Stimulated activated CD4-positive, alpha-beta T cell treated with anti-CD3 and anti-CD28 coated beads, Interleukin-1b, Interleukin-23, amount 100 ng/mL, for 4 hours (primary cell): ENCODE measurements at places on chromosomes 7 and 10.

DNA sequence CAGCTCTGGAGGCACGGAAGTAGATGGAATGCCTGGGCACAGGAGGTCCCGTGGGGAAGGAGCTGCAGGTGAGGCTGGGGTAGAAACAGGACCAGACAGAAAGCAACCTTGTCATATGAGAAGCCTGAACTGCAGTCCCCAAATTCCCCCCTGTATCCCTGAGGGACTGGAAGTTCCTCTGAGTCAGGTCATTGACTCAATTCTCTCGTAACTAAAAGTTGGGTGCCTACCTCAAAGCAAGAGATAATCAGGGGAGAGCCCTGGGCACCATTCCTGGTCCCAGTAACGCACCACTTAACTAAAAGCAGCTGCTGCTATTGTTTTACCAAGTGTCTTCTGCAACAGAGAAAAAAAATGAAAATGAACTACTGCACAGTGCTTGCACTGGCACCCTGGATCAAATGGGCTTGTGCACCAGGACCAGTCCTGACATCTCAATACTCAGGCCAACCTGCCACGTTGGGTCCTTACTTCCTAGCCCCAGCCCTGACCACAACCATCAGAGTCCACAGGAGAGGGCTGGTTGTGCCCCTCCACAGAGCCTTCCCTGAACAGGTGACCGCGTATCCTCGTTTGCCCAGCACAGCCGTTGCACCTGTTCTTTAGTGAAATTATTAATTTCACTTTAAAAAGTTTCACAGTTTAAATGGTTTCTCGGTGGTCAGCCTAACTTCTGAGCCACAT, 79.3 kb downstream of the GRID1 start:
- no peak for DNase-seq

DNA sequence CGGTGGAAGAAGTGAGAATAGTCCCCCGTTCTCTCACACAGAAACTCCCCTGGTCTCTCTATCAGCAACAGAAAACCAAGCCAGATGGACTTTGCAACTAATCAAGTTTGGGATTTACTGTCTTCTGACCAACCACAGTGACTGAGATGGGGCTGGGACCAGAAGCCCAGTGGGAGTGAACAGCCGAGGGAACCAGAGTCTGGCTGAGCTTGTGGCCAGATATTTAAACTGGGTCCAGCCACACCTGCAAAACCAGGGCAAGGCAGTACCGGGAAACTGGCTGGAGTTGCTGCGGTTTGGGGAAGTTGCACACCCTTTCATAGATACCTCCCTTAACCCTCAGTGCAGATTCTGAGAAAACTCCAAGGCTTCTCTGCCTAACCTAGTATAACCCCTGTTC, 6.0 kb downstream of the GSTK1 start:
- DNase-seq, result no peak

- no peak for DNase-seq
Measured at GRCh38 chr7:154579711-154580110, 423.2 kb downstream of the PAXIP1 start.

GRCh38 chr7:32958046-32959025, 1.1 kb downstream of the FKBP9 start:
- DNase-seq, result no peak

DNA sequence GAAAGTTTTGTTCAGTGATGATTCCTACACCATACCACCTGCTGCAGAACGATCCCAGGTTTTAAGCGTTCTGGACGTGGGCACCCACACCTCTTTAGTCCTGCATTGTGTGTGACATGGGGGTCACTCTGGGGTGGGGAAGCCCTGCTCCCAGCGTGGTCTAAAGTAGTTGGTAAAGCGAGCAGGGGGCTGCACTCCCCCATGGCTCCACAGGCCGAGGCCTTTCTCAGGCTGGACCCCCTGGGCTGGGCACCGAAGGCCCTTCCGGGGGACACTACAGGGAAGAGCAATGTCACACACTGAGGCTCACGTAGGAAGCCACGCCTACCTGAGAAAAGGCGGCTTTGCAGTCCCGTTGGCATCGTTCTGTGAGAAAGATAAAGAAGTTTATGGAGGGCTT, 12.3 kb downstream of the BRI3 start:
- no peak for DNase-seq

GRCh38 chr7:73841689-73842066, 638 bp downstream of the METTL27 start:
- no peak for DNase-seq

DNA sequence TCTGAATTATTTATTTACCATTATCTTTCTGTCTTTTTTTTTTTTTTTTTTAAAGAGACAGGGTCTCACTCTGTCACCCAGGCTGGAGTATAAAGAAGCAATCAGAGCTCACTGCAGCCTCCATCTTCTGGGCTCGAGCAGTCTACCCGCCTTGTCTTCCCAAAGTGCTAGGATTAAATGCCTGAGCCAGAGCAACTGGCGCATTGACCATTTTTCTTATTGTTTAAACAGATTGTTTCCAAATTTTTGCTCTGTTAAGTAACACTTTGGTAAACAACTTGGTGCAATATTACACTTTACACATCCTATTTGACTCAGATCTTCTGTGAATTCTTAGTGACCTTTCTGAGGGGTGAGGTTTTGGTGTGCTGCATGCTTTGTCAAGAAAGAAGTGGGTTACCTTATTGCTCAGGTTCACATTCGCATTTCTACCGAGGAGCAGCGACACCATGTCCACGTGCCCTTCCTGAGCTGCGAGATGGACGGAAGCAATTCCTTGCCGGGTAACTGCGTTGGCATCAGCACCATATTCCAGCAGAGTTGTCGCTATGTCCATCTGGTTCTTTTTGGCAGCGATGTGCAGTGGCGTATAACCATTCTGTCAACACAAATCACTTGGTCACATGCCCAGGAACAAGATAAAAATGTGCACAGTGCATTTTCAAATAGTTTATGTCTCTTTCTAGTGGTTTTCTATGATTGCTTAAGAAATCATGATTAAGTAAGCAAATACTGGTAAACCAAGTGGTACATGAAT, 203.2 kb downstream of the ANK3 start:
- no peak for DNase-seq

- peak; percentile 89 for DNase-seq
Measured at GRCh38 chr10:87861953-87862678, 1.2 kb downstream of the KLLN start.

DNA sequence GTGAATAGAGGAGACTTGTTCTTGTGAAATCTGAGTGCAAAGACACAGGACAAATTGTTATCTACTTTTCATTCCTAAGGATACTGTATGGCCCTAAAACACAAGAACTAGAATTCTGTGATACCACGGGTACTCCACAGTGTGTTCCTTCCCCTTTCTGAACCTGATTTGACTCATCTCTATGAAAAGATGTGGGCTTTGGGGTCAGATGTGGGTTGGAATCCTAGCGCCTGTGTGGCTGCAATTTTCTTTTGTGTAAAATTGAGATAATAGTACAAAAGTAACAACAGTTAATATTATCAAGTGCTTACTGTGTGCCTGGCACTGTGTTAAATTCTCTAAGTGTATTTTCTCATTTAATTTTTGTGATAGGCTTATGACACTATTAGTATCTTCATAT, 8.1 kb downstream of the SRGN start:
- DNase-seq, result no peak

- DNase-seq, result no peak
Measured at GRCh38 chr10:30598105-30598776, 31.3 kb downstream of the LYZL2 start.

DNA sequence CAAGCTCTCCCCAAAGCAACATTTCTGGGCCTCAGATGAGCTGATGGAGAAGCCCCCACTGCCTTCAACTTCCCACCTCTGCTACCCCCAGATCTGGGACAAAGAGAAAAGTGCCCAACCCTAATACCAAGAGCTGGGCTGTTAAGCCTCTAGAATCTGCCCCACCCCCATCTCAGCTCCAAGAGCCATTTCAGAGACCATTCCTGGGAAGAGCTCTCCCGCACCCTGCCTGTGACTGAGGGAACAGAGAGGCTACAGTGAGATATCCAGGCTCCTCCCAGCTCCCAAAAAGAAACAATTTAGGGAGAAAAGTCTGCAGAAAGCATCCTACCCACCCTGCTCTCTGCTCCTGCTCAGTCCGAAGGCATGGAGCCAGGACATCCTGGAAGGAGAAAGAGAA, 2.5 kb upstream of the KCNH2 start:
- DNase-seq, result no peak

DNA sequence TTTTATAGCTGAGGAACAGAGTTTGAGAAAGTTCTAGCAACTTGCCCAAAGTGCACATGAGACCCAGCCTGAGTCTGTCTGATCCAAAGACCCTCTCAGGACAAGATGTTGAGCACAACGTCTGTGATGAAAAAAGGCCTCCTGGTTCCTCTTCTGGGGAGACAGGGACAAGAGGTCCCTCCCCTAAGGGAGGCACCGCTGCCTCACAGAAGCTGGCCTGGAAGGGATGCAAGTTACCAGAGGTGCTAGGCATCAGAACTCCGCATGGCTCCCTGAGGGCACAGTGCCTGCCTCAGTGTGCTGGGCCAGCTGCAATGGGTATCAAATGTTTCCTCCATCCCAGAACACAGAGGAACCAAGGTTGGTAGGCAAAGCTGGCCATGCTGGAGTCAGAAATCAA, 302.4 kb downstream of the GRID1 start:
- no peak for DNase-seq

DNA sequence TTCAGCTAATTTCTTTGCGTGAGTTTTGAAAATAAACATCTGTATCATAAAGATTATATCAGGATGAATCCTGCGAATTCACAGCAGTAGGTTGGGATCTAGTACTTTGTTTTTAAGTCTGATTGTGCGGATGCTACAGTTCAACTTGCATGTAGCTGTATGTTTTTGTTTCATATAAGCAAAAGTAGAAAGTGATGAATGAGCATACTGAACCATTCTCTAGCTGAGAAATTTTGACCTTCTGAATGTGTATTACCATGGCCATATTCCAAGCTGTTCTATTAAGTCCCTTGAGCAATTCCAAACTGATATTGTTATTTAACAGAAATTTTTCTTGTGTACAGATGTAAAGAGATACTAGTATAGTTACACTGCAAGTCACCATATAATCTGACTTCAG, 358.8 kb upstream of the MEOX2 start:
- no peak for DNase-seq

DNA sequence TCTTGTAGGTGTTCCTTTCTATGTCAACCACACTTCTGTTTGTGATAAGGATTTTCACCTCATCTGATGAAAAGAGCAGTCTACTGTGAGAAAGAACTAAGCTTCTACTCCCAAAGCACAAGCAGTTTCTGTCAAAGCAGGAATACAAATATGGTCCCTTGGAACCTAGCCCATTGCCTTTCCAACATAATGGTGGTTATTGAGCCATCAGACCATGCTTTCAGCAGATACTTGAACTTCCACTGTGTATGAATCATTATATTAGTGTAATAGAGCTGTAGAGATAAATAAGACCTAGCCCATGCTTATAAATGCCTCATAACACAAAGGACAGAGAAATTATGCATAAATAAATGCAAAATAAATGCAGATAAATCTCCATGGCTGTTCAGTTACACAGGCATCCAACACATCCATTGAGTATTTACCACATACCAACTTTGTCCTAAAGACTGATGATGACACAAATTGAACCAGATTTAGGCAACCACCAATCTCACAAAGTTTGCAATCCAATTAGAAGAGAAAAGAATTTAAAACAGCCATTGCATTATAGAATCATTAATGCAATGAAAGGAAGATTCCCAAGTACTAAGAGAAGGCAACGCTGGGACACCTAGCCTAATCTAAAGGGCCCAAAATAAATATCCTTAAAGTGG, 729.4 kb upstream of the C7orf33 start:
- DNase-seq, result no peak

DNA sequence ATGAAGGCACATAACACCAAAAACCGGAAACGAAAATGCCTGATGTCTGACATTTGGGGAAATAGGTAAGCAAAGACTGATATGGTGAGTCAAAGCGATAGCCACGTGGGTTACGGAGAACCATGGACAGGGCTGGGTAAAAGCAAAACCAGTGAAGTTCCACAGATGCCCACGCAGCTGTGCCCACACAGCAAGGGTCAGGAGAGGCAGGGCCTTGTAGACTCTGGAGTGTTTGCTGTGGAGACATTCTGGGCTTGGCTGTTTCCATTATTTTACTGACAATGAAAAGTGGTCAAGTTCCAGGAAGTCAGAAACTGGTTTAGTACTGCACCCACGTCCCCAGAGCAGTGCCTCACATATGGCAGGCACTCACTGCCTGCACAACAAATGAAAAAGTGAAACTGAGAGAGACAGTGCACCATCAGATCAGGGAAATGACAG, 148.7 kb downstream of the ZMYND11 start:
- no peak for DNase-seq

- DNase-seq, result no peak
Measured at GRCh38 chr10:17703706-17704105, 48.3 kb upstream of the TMEM236 start.

DNA sequence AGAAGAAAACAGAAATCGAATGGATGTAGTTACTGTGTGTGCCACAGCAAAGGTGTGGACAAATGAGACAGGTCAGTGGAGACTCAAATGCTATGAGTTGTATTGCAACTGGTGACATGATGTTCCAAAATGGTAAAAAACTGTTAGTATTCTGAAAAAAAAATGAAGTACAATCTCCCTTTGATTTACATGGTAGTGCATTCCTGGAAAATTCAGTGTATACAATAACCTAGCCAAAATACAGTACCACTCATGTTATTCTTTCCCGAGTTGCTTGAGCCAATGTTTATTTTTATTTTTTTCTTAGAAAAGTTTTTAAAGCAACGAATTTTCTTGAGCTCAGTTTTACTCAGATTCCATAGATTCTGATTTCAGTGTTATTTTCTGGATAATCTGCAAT, 47.7 kb upstream of the ODAD2 start:
- DNase-seq, result no peak

- no peak for DNase-seq
Measured at GRCh38 chr7:107966711-107967110, 36.2 kb downstream of the LAMB1 start.

DNA sequence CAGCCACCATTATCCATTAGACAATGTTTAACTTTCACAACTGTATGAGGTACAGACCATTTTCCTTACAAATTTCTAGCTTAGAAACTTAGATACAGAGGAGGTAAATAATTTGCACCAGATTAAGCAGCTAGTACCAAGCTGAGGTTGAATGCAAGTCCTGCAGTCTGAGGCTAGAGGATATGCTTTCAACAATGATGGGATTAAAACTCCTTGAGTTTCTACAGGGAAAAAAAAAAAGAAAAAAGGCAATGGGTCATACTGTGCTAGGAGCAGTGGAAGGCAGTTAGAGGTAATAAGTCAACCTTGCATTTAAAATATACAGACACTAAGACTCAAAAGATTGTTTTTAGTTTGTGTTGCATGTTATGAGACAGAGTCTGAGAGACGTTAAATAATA, 86.5 kb downstream of the SEMA3A start:
- no peak for DNase-seq
